ENCODE measurements at places on chromosomes 3 and 15.

DNA sequence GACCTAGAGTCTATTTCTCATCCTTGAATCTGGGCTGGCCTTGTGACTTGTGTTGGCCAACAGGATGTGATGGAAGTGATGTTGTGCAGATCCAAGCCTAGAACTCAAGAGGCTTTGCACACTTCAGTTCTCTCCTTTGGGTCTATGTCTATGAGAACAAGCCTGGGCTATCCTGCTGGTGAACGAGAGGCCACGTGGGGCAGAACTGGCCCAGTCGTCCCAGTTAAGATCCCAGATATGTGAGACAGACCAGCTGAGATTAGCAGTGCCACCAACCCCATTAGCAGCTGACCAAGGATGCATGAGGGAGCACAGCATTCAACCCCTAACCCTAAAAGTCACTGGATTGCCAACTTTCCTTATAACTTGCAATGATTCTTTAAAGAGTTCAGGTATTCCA lies 99.7 kb downstream of the CTNNB1 start:
- DNase-seq: no peak

GRCh38 chr3:144499001-144499930 lies 527.6 kb downstream of the DIPK2A start:
- DNase-seq: no peak

GRCh38 chr3:159787794-159788205 lies 200.8 kb upstream of the IL12A start:
- no peak for DNase-seq

DNA sequence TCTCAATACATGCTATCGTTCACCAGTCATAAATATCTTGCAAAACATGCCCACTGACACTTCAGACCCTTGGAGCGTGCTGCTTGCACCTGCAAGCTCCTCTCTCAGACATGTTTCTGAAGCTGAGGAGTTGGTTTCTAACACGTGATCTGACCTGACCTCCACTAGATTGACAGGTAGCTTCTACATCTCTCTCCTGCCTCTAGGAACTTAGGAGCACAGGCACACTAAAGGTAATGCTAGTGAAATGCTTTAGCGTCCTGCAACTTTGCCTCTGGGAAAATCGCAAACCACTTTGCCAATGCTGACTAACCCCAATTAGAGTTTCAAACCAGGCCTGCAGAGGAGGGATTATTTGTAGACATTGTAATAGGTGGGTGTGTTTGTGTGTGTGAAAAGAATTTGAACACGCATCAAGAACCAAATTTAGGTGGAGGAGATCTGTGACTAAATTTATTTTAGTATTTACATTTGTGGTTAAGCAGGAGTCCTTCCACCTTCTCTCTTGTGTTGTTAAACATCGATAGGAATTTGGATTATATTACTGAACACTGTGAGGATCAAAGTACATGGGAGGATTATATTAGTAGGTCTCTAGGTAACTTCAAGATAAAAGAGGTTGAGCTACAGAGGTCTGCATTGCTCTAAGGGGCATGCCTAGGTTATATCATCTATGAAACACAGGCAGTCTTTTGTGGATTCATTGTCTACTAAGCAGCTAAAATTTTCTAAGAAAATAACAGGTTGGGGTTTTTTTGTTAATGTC lies 86.7 kb upstream of the ZBED2 start:
- no peak for DNase-seq

DNA sequence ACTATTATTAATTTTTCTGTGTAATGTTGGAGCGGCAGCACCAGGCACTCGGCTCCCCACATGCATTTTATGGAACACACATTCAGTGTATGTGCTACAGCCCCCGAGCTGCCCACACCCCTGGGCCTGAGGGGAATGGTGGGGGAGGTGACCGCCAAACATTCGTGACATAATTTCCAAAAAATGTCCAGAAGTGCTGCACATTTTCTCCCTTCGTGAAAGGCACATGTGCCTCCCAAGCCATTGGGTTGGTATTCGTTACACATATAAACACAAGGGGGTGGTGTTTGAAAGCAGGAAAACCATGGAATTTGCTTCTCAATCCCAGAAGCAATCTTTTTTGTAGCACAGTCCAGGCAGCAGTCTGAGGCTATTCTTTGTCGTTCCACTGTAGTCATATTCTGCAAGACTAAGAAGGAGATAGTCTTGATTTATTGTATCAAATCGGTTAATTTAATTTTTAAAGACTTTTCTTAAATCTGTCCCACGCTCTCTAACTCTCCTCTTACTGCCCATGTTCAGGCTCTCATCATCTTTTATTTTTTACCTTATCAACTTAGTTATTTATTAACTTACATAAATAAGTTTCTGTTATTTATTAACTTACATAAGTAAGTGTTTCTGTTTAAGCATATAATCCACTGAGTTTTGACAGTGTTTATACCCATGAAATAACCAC lies 39.2 kb upstream of the POLR2M start:
- no peak for DNase-seq

DNA sequence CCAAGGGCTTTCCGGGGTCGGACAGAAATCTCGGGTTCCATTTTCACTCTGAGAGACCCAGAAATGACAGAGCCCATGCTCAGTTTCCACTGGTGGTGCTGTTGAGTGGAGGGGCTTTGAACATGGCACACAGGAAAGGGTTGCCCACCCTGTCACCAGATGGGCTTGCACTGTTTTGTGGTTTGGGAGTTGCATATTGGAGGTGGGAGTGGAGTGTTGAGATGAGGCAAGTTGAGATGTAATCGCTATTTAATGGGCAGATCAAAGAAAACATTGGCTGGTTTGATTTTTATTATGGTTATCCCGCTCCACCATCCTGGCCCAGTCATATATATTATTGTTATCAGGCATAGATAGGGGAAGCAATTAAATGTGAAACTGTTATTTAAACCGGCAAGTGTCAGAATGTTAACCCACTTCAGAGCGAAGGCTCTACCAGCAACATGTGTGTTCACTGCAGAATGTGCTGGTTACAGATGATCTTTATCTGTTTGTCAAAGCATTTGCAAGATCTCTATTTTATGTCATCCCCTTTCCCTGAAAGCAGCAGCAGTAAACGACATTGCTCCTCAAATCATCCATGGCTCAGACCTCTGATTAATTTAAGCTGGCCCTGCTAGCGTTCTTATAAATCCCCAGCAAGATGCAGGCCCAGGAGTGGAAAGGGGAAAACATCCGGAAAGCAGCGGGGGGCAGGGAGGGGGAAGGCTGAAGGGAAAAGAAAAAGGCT lies 58.3 kb upstream of the TSEN2 start:
- DNase-seq: no peak

GRCh38 chr15:97817276-97817890 lies 143.1 kb upstream of the ARRDC4 start:
- DNase-seq: no peak

DNA sequence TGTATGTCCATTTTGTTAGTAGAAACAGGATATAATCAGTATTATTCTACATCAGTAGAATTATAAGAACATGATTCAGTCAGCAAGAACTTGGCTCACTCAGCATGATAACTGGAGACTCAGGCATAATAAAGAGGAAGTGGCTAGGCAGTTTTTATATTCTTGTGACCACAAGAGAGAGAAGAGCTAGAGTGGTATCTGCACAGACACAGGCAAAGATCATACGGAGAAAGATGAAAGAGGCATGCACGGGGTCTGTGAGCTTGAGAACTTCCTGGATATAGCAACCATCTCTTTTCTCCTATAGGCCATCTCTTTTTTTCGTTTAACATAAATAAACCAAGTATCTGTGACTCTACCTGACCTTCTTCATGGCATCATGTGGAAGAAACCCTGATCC lies 46.8 kb downstream of the MYO5A start:
- peak; percentile 14 for DNase-seq

- no peak for DNase-seq
These were observed 104.1 kb downstream of the TPRA1 start for GRCh38 chr3:127486321-127486944.

DNA sequence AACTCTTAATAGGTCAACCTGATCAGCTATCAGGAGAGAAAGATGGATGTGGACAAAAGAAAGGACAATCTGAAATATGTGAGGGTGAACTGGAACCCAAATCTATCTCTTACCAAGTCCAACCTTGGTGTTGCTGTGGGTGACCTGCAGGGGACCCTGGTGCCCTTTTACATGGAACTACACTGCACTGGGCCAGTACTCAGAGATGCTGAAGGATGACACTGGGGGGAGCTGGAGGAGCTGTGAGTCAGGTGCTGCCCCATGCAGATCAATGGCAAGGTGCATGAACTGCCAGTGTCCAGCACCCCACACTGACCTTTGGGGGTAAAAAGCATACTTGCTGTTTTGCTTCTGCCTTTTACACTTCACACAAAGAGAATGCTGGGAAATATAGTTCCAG lies 55.6 kb upstream of the TBC1D5 start:
- no peak for DNase-seq

DNA sequence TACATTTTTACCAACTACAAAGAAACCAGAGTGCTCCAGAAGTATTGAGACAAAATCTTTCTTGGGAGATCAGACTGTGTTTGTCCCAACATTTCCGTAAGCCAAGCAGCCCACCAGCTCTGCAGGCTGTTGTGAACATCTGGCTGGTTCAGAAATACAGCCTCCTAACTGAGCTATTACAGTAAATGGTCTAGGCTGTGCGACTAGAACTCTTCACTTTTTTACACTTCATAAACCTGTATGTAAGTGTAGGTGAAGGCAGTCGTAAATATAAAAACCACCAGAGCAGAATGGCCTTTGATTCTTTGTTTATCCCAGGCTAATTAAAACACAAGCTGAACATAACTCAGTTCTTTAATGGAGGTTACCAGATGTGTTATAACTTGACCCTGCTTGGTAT lies 235.3 kb downstream of the ARRDC4 start:
- DNase-seq: no peak

DNA sequence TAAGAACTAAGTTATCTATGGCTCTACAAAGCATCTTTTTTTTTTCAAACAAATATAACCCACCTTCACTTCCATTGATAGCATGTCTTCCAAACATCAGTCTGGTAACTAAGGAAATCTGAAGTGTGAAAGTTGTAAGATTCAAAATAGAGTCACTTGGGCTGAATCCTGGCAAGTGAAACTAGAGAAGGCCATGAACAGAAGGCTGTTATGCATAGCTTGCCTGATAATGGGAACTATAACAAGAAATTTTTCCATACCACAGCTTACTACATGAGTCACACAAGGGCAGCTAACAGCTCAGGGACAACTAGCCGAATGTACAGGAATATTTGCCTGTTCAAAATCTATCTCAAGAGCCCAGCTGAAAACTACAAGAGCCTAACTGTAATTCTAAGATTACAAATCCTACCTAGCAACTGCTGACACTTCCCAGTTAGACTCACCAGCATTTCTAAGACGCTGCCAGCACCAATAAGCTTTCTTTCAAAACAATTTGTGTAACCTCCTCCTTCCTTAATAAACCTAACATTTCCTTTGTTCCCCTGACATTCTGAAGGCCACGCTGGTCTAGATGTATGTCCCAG lies 1066.5 kb downstream of the PLOD2 start:
- no peak for DNase-seq

- no peak for DNase-seq
These were observed 519.8 kb upstream of the MDFIC2 start for GRCh38 chr3:70832089-70832833.

GRCh38 chr3:162743091-162743490 lies 1246.5 kb downstream of the OTOL1 start:
- DNase-seq: no peak

- no peak for DNase-seq
These were observed 324.6 kb upstream of the PROK2 start for GRCh38 chr3:72109327-72110259.

DNA sequence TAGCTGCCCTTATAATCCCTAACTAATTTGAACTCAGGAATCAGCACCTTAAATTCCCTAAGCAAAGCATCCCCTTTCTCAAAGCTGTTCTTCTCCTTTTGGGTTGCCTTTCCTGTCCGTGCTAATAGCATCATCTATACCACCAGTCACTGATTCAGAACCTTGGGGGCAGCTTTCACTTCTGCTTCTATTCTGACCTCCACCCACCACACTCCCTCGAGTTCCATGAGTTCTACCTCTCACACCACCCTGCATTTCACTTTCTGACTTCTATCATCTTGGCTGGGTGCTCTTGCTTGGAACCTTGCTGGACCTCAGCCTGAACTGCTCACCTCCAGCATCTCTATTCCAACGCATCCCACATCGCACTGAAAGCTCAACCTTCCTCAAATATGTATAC lies 55.4 kb upstream of the KCNMB2 start:
- no peak for DNase-seq

DNA sequence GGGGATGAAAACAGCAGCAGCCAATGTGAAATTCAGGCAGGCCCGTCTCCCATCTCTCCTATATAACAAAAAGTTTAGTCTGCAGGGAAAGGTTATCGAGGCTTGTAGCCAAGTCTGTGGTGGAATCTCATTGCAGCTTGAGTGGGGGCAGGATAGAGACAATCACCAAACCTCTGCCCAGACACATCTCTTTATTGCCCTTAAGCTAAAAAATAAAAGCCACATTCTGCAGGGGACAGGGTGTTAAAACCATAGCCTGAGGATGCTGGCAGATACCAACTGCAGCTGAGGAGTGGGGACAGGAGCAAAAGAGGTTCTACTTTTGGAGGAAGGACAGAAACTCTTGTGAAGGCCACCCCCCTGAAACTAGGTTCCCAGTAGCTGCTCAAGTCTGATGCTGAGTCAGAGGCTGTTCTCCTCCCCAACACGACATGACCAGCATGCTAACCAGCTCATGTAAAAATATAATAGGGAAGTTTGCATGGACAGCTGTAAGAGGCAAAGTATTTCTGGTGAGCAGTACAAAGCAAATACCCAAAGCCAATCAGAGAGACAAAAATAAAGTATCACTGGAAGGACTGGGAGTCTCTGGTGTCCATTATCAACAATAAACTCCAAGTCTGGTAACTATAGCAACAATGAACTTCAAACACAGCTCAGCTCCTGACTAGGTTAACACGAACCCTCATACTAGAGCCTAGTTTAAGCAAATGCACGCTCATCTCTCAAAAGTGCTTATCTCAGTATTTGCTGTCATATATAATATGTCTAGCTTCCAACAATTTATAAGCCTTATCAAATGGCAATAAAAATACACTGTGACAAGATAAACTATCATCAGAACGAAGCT lies 362.2 kb upstream of the SLCO3A1 start:
- DNase-seq: no peak

- no peak for DNase-seq
These were observed 48.6 kb downstream of the SHOX2 start for GRCh38 chr3:158057666-158058065.

DNA sequence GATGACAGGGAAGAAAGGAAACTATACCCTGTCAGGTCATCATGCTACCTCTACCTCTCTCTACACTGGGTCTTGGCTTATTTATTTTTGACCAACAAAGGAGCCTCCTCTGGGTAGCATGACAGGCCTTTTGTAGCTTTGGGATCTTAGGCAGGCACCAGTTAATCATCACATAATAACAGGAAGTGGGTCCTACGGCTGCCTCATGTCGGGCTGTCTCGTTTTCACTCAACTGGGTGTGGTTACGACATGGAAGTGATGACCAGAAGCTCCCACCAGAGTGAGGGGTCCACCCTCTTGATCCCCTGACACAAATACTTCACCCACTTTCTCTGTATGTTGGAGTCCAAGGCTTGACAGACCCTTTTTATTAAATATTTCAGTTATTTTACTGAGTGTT lies 105.3 kb downstream of the CD47 start:
- no peak for DNase-seq

- no peak for DNase-seq
These were observed 145.6 kb upstream of the LYSMD4 start for GRCh38 chr15:99878835-99879234.
